Activated CD4-positive, alpha-beta T cell treated with anti-CD3 and anti-CD28 coated beads for 36 hours (primary cell): ENCODE measurements at places on chromosomes 12 and 14. TPM values are rescaled to one million over a fixed set of nuclear protein-coding genes. Genes with fewer than 3 reads are reported as not detected.
A peak's percentile ranks its signal among the peaks of the same experiment; 100 is the strongest.

DNA sequence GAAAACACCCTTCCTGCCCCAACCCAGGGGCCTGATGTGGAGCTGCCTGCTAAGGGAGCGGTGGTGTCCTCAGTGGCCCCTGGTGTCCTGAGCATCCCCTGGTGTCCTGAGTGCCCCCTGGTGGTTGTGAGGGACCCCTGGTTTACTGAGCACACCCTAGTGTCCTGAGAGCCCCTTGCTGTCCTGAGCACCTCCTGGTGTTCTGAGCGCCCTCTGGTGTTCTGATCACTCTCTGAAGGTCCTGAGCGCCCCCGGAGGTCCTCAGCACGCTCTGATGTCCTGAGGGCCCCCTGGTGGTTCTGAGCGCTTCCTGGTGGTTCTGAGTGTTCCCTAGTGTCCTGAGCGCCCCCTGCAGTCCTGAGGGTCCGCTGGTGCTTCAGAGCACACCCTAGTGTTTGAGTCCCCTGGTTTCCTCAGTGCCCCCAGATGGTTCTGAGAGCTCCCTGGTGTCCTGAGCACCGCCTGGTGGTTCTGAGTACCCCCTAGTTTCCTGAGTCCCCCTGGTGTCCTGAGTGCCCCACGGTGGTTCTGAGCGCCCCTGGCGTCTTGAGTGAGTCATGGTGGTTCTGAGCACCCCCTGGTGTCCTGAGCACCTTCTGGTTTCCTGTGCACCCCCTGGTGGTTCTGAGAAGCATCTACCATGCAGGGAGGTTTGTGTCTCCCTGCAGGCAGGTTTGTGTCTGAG is 1004.2 kb downstream of the TMEM121 start:
- no peaks in the 10 kb centered on the region for H3K4me1 ChIP-seq
- peaks cover 10% of the 10 kb centered on the region for H3K27me3 ChIP-seq
- H3K27ac ChIP-seq, result no peak overlapping the region
- H3K36me3 ChIP-seq, result no peaks in the 10 kb centered on the region
- DNase-seq, result peak; percentile 64

DNA sequence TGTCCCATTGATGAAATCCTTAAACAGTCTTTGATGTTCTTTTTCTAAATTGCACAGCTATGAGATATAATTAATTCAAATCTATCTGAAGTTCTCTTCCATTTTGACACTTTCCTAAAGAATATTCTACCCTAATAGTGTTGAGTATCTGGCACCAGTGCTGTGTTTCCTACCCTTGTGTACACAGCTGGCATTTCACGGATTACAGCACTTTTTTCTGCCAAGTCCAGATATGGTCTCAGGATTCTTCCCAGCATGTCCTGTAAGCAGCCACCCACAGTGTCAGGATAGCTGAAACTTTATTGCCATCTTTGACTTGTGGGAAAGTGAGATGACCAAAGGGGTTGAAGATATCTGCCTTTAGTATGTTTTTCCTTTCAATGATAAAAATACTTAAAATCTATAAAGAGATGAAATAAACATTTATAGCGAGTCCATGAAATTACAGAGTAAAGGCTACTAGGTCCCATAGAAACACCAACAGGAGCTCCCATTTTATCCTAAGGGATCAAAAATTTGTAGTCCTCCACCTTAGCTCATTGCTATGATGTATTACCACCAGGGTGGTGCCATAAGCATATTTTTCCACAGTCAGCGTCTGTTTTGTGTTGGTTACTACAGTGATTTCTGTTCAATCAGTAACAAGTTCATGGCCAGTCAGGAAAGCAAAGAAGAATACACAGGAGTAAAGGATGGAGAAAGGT is 96.7 kb downstream of the TRHDE start:
- H3K27ac ChIP-seq, result no peak overlapping the region
- H3K36me3 ChIP-seq, result no peaks in the 10 kb centered on the region
- no peaks in the 10 kb centered on the region for H3K4me1 ChIP-seq
- no peak overlapping the region for H3K4me3 ChIP-seq
- DNase-seq, result no peak
- H3K27me3 ChIP-seq, result no peaks in the 10 kb centered on the region

- no peak overlapping the region for H3K27ac ChIP-seq
- H3K4me1 ChIP-seq, result peaks cover 15% of the 10 kb centered on the region
- H3K36me3 ChIP-seq, result peaks cover 10% of the 10 kb centered on the region
- no peak for DNase-seq
Observed at GRCh38 chr12:8057839-8058238, 8.3 kb downstream of the C3AR1 start.

DNA sequence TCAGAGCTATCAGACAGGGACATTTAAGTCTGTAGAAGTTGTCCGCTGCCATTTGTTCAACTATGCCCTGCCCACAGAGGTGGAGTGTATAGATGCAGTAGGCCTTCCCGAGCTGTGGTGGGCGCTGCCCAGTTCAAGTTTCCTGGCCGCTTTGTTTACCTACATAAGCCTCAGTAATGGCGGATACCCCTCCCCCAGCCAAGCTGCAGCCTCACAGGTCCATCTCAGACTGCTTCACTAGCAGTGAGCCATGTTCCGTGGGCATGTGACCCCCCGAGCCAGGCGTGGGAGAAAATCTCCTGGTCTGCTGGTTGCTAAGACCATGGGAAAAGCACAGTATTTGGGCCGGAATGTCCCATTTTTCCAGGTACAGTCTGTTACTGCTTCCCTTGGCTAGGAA is 165.9 kb downstream of the MIPOL1 start:
- no peaks in the 10 kb centered on the region for H3K27me3 ChIP-seq
- no peak for DNase-seq
- H3K4me3 ChIP-seq, result no peak overlapping the region
- H3K36me3 ChIP-seq, result no peaks in the 10 kb centered on the region
- H3K27ac ChIP-seq, result no peak overlapping the region

Gene ENO2
- total RNA-seq, result 317 TPM
